EH (cell line): ENCODE measurements at places on chromosomes 6 and 20.

GRCh38 chr6:6907286-6907685 is 200.5 kb upstream of the RREB1 start:
- DNase-seq: no peak

DNA sequence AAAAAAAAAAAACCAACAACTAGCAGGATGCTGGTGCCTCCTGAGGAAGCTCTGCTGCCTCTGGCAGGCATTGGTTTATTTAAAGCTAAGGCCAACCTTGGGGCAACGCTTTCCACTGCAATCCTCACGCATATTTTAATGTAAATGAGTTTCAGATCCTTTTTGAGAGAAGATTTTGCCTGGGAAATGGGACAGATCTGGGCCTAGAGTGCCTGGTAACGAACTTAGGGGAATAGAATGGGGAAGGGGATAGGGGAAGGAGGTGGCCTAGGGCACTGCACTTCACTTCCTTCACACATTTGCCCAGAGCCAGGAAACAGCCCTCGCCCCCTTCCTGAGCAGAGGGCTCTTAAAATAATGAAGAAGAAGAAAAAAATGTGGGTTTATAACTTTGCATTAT is 132.7 kb upstream of the TMEM170B start:
- no peak for DNase-seq

DNA sequence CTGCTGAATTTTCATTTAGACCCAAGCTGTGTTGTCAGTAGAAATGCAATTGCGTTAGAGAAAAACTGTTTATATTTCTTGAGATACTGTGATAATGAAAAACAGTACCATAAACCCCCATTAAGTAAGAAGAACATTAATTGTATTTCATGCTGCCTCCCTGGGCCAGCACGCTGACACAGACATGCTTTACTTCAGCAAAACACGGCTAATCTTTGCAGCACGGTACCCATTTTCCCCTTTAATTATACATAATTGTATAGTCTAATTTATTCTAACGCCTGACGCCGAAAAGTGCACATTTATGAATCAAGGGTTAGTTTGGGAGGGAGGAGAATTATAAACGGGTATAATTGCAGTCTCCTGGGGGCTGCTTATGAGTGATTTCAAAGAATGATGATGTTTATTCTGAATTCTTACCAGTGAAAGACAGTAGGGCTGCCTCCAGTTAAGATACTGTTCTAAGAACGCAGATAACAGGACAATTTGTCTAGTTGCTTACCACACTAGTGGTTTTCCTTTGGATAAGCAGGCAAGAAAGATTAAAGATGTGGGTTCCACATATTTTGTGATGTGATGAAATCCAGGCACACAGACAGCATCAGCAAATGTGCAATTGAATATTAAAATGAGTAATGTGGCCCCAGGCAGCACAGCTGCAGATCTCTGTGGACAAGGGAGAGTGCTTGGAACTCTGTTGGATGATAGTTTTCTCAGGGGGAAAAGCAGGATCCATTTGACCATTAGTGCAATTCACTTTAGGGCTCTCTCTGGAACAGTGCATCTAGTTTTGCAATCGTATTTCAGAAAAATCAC is 4.7 kb upstream of the SULF2 start:
- DNase-seq: peak; percentile 91

DNA sequence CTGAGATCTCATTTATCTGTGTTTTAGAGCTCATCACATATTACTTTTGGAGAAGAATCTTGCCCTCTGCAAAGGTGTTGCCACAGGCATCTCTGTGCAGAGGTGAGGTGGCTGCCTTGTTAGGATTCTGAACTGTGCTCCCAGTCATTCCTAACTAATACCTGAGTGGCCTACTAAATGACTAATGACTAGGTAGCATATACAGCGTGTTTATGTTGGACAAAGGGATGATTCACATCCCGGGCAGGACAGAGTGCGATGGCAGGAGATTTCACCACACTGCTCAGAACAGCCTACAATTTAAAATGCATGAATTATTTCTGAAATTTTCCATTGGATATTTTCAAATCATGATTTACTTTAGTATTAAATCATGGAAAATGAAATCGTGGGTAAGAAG is 23.1 kb upstream of the CGA start:
- no peak for DNase-seq
